ENCODE measurements at places on chromosomes 4 and X.
A peak's percentile ranks its signal among the peaks of the same experiment; 100 is the strongest.

GRCh38 chrX:111784667-111785066 lies 91.3 kb upstream of the TRPC5OS start:
- no peak for DNase-seq

- DNase-seq: peak; percentile 16
These were observed 650.8 kb upstream of the DIPK2B start for GRCh38 chrX:45851434-45851991.

DNA sequence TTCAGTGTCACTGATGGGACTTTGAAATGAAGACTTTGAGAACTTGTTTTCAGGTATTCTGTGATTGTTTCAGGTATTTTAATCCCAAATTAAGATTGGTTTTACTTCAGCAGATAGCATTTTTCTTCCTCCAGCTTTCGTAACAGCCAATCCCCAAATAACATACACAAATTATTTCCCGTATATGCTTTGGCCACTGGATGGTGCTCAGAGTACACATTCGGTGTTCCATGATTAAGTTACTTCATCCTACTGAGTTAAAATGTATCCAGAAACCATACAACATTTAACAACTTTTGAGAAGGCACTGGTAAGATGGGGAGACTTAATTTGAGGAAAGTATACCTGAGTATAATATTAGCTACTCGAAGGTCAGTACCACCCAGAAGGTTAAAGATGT lies 233.4 kb upstream of the FAM47A start:
- no peak for DNase-seq

DNA sequence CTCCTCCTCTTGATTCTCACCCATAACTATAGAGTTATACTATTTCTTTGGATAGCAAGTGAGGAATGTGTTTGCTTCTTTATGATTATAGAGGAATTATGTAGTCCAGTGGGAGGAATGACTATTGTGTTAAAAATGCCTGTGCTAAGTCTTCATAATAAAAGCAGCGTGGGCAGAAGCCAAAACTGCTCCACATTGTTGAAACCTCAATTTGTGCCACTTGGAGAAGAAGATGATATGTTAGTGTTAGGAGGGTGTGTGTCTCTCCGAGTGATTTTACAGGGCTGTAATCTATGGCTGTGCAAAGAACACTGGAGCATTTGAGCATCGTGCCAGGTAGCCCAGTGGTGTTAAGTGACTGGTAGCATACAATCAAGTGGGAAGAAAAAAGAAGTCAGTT lies 74.3 kb downstream of the FRAS1 start:
- DNase-seq: no peak

DNA sequence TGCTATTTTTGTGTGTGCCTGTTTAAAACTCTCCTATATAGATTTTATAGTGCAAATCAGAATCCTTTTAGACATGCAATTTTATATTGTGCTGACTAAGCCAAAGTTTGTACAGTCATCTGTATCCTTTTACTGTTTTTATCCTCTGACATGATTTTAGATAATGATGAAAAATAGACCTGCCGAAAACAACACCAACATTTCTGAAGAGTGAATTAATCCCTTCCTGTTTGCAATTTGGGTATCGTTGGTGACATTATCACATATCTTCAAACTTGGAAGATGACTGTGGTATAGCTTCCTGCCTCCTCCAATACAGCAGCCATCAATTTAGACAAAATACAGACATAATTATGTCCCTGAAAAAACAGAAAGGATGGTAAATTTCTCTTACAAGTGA lies 28.9 kb upstream of the DSPP start:
- DNase-seq: no peak

DNA sequence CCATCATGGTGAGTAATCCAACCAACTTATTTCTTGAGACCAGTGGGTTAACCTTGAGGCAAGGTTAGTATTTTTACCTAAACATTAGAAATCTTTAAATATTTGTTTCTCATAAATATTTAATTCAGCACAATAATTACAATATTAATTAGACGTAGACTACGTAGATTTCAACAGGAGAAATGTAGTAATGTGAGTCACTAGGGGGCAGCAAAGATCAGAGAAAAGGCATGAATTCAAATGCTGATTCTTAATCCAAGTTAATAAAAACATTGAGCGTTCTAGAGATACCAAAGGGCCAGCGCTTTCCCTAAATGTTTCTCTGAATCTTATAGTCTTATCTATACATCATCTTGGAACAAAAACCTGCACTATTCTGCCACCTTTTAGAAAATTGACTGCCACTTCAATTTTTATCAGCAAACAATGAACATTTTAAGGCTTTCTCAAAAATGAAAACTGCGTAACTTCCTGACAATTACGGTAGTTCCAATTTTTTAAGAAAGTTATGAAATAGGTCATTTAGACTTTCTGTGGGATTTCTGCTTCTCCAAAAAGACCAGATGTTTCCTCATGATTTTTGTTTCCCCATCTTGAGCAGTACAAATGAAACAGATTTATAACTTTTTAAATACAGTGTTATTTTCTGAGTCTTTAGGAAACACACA lies 180.7 kb downstream of the GASK1B start:
- DNase-seq: no peak

GRCh38 chr4:127782025-127782274 lies 172 bp upstream of the HSPA4L start:
- DNase-seq: no peak

GRCh38 chrX:71170660-71171059 lies 26.0 kb downstream of the NLGN3 start:
- no peak for DNase-seq

DNA sequence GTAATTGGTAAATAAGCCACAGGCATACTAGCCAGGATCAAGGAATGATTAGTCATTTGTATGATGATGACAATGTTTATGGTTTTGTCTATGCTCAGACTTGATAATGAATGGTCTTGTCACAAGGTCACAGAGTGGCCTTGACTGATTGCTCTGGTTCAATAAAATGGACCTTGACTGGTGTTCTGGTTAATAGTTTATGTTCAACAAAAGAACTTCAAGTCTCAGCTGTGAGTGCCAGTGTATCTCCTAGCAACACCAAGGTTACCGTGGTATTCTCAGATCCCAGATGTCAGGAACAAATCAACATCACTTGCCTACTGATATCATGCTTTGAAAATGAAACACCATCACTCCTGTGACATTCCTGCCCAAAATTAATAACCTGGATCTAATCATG lies 16.3 kb upstream of the LRAT start:
- DNase-seq: no peak

GRCh38 chr4:3374011-3374645 lies 67.6 kb upstream of the HGFAC start:
- DNase-seq: no peak

- DNase-seq: no peak
These were observed 174.3 kb upstream of the ANXA10 start for GRCh38 chr4:167918077-167918476.

DNA sequence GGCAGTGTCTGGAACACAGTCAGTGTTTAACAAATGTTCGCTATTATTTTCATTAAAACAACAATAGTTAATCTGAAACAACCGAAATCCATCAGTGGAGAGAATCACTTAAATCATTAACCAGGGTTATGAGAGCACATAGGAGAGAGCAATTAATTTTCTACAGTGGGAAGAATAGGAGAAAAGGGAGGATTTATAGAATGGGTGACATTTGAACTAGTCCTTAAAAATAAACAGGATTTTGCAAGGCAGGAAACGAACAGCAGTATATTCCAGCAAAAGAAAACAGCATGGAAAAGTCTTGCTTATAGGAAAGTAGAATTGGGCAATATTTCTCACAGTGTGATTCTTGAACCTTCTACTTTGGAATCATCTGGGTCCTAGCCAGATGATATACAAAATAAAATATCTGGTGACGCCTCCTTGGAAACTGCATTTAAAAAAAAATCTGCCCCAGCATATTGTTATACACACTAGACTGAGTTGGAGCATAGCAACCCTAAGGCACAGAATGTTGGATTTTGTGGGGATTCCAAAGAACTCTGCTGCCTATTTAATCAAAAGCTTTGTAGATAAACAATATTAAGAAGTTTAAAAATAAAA lies 56.1 kb downstream of the INTS12 start:
- no peak for DNase-seq

- DNase-seq: peak; percentile 82
These were observed 10.9 kb upstream of the CLTRN start for GRCh38 chrX:15675490-15675921.
